ENCODE measurements at places on chromosomes 3 and 15.

DNA sequence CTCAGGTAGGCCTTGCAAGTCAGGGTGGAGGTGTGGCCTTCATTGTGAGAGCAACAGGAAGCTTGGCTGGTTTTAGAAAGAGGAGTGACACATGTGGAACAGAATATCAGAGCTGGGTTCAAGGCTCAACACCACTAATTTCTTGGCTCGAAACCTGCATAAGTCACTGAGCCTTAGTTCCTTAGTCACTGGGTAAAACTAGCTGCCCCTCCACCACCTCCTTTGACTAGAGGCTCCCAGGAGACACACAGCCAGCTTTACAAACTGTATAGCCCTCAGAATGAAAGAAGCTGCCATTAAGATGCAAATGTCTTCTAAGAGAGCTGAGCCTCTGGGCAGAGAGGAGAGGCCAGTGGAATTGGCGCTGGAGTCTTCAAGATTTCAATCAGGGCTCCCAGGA is 67.7 kb downstream of the CERS3 start:
- no peak for DNase-seq

- no peak for DNase-seq
Measured at GRCh38 chr3:14401692-14402303, 608 bp upstream of the SLC6A6 start.

GRCh38 chr15:94225616-94226015 is 5.7 kb upstream of the MCTP2 start:
- peak; percentile 71 for DNase-seq

DNA sequence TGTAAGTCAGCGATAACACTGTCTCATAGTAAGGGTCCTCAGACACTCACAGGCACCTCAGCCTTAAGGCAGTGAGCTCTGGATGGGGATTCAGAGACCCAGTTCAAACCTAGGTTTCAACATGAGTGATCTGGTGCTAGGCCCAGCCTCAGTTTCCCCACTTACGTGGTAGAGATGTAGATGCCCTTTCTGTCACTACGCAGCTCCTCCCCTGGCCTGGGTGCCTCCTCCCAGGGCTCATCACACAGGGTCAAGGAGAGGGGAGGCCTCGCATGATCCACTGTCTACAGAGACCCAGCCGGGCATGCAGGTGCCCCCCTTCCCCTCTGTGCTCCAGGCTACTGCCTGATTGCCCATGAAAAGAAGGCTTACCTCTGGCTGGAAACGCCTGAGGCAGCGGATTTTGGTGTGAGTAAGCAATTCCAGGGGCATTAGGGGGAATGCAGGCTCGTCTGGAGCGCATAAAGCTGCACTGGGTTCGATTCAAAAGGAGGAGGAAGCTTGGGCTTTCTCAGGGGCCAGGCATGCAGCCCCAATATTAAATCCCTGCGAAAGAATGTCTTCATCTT is 69.8 kb upstream of the ANKRD34C start:
- no peak for DNase-seq

DNA sequence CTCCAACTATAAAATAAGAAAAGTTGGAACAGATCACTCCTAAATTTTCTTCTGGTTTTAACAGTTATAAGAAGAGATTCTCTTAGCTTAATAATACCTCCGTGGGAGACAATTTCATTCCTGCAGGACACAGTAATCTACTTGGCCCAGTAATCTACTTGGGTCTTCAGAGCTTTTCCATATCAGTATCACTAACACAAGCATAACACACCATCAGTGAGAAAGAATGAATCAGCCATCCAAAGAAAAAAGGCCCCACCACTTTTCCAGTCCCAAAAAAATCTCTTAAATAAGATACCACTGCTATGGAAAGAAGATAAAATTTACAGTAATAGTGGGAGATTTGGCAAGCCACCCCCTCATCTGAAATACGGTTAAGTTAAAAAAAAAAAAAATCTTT is 20.2 kb downstream of the SIN3A start:
- DNase-seq = peak; percentile 7

- no peak for DNase-seq
Measured at GRCh38 chr15:79540551-79540950, 108.4 kb downstream of the MINAR1 start.

- no peak for DNase-seq
Measured at GRCh38 chr3:40980467-40980866, 218.8 kb upstream of the CTNNB1 start.

DNA sequence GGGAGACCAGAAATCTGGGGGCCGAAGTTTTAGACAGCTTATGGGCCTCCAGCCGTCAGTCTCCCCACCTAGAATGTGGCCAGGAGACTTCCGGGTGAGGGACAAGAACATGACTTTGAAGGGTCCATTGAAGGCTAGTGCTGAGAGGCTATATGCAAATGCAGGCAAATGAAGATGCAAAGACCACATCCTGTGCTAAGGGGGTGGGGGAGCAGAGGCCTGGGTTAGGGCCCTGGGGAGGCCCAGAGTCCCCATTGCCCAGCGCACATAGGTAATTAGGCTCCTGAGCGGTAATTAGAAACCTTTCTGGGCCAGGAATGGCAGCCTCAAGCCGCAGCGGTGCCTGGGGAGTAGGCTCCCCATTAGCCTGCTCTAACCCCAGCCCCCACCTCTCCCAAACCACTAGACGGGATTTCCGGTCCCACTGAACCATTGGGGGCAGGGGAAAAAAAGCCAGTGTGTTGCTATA is 6.8 kb downstream of the CSK start:
- DNase-seq = no peak

DNA sequence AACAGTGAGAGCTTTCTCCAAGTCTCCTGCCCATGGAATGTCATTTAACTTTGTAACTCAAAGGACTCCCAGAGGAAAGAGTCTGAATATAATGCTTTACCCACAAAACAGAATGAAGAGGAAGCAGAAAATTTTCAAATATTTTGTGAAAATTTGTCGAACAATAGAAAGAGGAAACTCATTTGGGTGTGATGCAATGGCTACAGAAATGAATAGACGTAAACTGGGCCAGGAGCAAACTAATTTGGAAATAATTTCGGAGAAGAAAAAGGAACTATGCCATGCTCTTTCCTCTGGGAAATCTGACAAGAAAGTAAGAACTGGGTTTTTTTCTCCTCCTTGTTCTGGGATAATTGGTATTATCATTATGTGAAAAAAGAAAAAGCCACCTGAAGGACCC is 11.2 kb upstream of the SUMF1 start:
- DNase-seq = no peak

GRCh38 chr3:119352034-119352609 is 57.9 kb downstream of the ARHGAP31 start:
- peak; percentile 59 for DNase-seq

- no peak for DNase-seq
Measured at GRCh38 chr15:25248583-25249235, 190.1 kb downstream of the UBE3A start.

DNA sequence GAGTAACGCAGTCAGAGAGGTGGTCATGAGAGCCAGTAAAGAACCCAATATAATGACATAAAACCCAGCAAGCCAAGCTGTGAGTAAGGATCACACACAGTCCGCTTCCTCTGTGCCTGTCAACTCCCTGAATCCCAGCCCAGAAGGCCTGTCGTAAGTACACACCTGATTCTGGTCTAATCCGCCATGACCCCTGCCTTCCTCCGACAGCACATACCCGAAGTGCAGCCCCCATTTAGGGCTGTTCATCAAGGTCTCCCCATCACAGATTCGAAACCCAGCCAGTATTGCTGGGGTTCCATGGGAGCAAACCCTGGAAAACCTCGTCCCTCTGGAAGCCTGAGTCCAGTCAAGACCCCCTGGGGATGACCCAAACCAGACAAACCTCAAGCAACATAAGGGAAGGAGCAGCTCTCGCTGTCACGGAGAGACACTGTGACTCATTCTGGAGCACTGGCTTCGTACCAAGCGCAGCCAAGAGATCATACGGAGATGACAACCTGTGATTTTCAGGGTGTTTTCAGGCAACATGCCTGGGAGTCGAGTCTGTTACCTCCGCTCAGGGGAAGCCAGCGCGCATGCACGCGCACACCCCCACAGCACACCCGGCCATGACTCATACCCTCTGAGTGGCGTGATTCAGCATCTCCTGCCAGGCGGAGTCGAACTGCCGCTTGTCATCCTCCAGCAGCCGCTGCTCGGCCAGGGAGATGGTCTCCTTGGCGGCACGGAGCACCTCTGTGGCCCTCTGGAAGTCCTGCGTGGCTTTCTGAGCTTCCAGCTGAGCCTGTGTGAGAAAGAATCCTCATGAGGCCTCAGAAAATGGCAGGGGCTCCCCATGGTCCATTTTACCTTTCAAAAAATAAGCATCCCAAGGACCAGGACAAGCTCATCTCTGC is 63.0 kb downstream of the SH3BP5 start:
- DNase-seq = peak; percentile 98

- DNase-seq = peak; percentile 14
Measured at GRCh38 chr3:165983284-165983683, 146.1 kb upstream of the BCHE start.

GRCh38 chr3:43345877-43346276 is 59.5 kb downstream of the SNRK start:
- peak; percentile 59 for DNase-seq

DNA sequence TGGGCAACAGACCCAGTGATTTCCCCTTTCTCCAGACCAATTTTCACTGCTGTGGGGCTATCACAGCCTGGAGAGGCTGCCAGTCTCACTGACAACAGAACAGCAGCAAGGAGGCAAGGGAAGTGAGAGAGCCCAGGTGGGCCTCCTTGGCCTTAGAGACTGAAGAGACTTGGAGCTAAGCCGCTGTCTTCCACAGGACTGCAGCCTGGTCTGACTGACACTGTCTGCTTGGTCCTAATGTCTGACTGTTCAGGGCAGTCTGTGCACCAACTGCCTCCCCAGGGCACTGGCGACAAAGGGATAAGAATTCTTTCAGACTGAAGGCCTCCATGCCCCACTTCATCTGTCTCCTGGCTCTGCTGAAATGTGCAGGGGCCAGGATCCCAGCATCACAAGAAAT is 11.5 kb downstream of the POMGNT2 start:
- no peak for DNase-seq

DNA sequence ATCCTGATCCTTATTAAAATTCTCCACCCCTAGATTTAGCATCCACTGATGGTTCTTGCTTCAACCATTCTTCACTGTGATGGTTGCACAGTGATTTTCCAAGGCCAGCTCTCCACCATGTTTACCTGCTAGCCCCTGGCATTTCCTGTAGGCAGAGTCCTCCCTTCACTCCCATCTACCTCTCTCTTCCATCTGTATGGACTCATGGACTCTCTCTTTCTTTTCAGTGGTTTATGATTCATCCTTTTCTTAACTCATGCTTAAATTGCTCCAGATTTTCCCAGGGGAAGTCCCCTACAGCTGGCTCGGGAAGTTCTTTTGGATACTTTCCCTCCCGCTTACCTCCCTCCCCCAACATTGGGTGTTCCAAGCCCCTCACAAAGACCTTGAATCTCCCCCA is 18.7 kb downstream of the TGM4 start:
- peak; percentile 78 for DNase-seq

- DNase-seq = no peak
Measured at GRCh38 chr3:31248563-31248992, 284.1 kb upstream of the STT3B start.

DNA sequence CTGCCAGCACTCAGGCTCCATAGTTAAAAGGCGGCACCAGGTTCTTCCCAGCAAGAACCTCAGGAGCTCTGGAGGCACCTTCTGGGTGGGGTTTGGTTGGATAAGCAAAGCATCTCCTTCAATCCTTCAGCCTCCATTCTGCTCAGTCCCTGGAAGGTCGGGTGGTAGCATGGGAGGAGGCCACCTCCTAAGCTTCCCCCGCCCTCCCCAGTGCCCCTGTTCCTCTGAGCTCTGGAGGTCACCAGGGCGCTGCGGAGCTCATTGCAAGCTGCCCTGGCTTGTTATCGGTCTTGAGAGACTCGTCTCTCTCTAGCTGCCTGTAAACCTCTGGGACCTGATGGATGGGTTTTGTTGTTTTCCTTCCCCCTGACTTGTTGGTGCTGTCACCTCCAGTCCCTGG is 124.8 kb downstream of the RPLP1 start:
- DNase-seq = no peak

GRCh38 chr3:156808025-156808424 is 18.1 kb upstream of the LEKR1 start:
- DNase-seq = peak; percentile 63

DNA sequence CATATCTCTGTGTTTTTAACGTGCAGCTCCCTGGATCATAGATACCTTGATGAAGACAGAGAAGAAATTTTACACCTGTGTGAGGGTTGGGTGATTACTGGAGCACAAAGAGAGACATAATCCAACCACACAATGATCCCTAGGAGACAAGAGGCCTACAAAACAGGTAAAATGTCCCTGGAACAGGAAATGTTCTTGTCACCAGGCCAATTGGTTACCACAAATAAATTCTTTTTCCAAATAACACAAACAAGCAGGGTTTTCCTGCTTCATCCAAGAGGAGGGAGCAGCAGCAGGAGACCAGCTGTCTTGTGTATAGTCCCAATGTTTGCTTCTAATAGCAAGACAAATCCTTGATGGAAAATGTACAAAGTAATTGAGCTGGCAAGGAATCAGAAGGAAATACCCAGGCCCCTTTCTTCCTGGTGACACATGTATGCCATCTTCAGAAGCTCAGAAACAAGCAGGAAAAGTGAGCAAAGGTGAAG is 1.4 kb downstream of the MGLL start:
- DNase-seq = peak; percentile 29

DNA sequence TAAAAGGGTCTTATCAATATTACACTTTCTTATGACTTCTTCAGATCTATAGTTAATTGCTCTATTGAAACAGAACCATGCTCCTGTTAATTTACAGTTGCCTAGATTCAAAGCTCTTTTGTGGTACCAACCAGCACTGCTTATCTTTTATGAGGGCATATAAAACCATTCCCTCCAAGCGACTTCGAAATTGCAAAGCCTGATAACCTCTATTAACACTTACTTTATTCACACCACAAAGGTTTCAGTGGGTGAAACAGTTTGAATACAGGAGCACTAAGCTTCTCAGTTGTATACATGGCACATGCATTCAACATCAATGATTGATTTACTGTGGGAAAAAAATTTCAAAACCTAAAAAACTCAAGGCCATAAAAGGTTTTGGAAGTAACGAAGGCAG is 74.9 kb upstream of the PPIB start:
- no peak for DNase-seq
